Stimulated activated CD4-positive, alpha-beta T cell treated with anti-CD3 and anti-CD28 coated beads, Interleukin-15, amount 100 ng/mL, for 48 hours (primary cell): ENCODE measurements at places on chromosomes 2 and 18.

- DNase-seq = no peak
Measured at GRCh38 chr2:233822101-233822771, 32.1 kb downstream of the HJURP start.

DNA sequence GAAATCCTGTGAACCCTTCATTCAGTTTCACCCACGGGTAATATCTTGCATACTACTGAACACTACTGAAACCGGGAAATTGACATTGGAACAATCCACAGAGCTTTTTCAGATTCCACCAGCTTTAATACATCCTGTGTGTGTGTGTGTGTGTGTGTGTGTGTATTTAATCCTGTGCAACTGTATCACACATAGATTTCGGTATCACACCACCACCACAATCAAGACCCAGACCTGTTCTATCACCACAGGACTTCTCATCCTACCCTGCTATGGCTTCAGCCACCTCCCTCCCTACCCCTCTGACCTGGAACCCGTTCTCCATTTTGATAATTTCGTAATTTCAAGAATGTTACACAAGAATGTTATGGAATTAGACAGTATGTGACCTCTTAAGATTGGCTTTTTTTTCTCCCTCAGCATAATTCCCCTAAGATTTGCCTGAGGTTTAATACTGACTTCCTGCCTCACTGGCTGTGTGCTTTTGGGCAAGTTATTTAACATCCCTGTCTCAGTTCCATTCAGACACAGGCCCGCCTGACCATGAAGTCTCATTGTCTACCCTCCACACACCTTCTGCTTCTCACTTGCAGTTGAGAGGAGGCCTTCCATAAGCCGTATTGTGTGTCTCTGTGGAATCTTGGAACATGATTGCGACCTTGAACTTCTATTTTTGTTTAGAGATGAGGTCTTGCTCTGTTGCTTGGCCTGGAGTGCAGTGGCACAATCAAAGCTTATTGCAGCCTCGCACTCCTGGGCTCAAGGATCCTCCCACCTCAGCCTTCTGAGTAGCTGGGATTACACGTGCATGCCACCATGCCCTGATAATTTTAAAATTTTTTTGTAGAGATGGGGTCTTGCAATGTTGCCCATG lies 14.4 kb upstream of the TMEM131 start:
- DNase-seq = no peak

GRCh38 chr18:3330622-3331021 lies 68.7 kb downstream of the MYL12B start:
- DNase-seq = no peak

GRCh38 chr18:6730416-6731221 lies 1.1 kb downstream of the ARHGAP28 start:
- DNase-seq = no peak

DNA sequence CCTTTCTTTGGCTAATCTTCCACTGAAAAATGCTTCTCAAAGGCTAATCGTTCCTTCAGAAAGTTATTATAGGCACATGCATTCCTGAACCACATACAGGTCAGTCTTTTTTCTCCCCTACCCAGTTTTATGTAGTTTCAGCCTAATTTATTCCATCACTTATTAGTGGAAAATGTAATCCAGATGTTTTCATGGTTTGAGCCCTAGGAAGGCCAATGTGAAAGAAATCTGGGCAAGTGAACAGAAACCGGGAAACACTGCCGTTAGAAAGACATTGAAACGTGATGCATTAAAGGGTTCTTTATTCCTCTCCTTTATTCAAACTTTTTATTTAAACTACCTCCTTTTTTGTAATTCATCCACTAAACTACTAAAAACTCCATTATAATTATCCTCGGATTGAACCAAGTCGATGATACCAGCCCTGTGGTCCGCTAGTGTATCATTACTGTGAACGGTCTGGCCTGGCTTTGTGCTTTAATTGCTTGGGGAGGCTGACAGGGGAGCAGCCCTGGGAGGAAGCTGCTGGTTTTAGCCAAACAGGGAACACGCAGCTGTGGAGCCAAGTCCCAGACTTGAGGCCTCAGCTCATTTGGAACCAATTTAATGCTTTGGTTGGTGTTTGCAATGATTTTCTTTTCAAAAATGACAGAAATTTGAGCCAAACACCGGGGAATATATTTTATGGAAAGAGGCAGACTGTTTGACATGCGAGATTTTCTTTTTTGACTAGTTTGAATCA lies 149.2 kb downstream of the ARHGAP28 start:
- no peak for DNase-seq

GRCh38 chr2:149028377-149028776 lies 10.1 kb upstream of the LYPD6B start:
- no peak for DNase-seq
